ENCODE measurements at places on chromosomes 16 and 17. TPM values are rescaled to one million over a fixed set of nuclear protein-coding genes. Genes with fewer than 3 reads are reported as not detected.

Gene GPR139
- total RNA-seq, result not detected

- no peaks in the 10 kb centered on the region for H3K27me3 ChIP-seq
- H3K4me1 ChIP-seq, result peaks cover 42% of the 10 kb centered on the region
- H3K4me3 ChIP-seq, result peak overlapping the region; percentile 13
- no peak for DNase-seq
Observed at GRCh38 chr16:85172455-85173145, 60.3 kb upstream of the CIBAR2 start.

GRCh38 chr17:2108170-2108569 lies 53.3 kb downstream of the HIC1 start:
- H3K36me3 ChIP-seq, result no peaks in the 10 kb centered on the region
- H3K4me1 ChIP-seq, result peaks cover 22% of the 10 kb centered on the region
- H3K4me3 ChIP-seq, result no peak overlapping the region
- peak overlapping the region; percentile 51 for H3K27ac ChIP-seq
- no peak for DNase-seq
- H3K27me3 ChIP-seq, result no peaks in the 10 kb centered on the region

Gene CCL17
- not detected for total RNA-seq

DNA sequence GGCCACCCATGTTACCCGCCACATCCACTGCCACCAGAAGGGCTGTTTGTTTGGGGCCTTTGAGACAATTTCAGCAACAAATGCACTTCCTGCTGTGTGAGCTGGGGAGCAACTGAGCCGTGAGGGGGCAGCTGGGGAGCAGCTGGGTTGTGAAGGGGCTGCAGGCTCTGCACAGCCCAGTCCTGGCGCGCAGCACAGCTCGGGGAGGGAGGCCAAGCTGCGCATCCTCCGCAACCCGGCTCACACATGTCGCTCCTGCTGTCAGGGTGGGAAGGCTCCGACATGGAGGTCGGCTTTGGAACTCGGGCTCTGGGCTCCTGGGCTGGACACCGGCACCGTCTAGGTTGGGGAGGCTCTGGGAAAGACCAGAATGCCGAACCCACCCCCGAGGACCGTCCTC lies 53.6 kb downstream of the CBFA2T3 start:
- no peaks in the 10 kb centered on the region for H3K27me3 ChIP-seq
- no peaks in the 10 kb centered on the region for H3K36me3 ChIP-seq
- no peak overlapping the region for H3K4me3 ChIP-seq
- H3K4me1 ChIP-seq, result peaks cover 3% of the 10 kb centered on the region
- DNase-seq, result no peak
